ENCODE measurements at places on chromosomes 3 and 15.

GRCh38 chr3:37050282-37050681 is 57.0 kb downstream of the MLH1 start:
- DNase-seq = no peak

GRCh38 chr15:61621146-61621545 is 392.0 kb upstream of the RORA start:
- peak; percentile 10 for DNase-seq

GRCh38 chr3:168824107-168824506 is 728.4 kb upstream of the GOLIM4 start:
- DNase-seq = no peak

DNA sequence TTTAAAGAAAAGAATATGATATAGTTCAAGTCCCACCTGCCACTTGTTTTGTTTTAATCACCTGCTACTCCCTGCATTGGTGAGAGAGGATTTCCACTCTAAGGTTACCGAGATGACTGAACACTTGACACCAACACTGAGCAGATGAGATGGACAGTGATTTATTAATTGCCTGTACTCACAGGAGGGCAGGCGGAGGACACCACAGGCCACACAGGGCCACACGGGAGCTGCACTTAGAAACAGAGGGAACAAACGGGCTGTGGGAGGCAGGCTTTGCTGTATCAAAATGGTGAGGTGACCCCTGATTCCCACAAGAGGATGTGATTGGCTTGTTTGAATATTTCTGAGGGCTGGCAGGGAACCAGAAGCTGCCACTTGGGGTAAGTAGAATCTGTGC is 10.8 kb downstream of the MINAR1 start:
- no peak for DNase-seq

GRCh38 chr15:35306361-35306981 is 221.4 kb upstream of the NANOGP8 start:
- no peak for DNase-seq

GRCh38 chr3:58241306-58242044 is 3.9 kb downstream of the ABHD6 start:
- no peak for DNase-seq

DNA sequence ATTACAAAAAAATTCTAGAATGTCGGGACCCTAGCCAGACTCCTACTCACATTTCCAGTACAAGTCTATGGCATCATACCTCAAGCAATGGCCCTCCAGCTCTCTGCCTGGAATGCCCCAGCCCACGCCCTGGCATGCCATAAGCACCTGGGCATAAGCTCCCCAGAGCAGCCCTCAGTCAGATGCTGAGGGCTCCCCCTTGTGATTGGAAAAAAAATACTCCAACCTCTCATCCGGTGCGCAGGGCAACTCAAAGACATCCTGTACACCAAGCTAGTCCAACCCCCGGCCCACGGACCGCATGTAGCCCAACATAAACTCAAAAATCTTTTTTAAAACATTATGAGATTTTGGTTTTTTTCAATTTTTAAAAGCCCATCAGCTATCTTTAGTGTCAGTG is 115.4 kb downstream of the NEK10 start:
- peak; percentile 19 for DNase-seq

GRCh38 chr3:160005004-160005403 is 16.4 kb downstream of the IL12A start:
- DNase-seq = no peak

DNA sequence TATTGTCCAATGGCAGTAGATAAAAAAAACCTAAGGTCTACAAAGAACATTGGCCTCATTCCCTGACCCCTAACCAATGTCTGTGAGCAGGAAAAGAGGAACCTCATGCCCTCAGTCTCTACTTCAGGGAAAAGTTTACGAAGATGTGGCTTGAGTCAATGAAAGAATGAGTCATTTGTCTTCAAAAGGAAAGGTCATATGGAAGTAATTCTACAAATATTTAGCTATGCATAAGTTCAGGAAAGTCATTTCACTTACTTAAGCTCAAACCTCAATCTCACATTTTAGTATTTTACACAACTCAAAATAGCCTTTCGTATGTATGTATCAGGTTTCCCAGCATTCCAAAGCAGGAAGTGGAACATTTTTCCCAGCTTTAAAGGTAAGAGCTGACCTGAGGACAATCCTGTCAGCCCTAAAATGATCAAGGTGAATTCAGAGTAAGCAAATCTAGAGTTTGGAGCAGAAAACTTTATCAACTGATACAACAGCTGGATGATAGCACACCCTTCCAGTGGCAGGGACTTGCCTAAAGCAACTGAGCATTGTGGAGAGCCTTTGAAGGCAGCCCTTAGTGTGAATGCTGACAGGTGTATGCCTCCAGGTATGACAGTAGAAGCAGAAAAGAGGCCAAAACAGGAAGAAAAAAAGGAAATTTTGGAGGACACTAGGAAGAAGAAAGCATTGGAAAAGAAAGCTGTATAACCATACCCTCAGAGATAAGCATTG is 53.9 kb upstream of the ACKR4 start:
- DNase-seq = no peak

- DNase-seq = peak; percentile 65
Measured at GRCh38 chr3:14598143-14598569, 53.4 kb upstream of the CCDC174 start.

DNA sequence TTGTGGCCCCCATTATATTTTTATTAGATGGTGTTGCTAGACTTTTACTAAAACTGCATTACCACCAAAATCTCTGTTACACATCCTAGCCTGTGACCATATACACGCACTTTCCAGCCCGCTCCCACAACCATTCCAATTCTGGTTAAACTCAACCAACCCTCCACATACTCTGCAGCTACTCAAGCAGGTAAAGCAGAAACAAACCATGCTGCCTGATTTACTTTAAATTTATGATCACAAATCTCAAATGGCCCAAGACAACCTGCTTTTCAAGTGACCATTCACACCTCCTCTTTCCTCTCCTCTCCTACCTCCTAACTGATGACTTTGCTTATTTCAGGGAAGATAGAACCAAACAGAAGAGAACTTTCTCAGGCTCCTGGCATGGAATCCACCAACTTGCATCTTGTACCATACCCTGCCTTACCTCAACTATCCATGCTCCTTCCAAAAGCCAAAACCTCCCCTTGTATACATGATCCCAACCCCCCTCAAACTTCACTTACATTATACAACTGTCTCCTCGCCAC is 18.5 kb downstream of the ULK4 start:
- DNase-seq = no peak

GRCh38 chr15:43911235-43911781 is 84.5 kb downstream of the WDR76 start:
- no peak for DNase-seq

DNA sequence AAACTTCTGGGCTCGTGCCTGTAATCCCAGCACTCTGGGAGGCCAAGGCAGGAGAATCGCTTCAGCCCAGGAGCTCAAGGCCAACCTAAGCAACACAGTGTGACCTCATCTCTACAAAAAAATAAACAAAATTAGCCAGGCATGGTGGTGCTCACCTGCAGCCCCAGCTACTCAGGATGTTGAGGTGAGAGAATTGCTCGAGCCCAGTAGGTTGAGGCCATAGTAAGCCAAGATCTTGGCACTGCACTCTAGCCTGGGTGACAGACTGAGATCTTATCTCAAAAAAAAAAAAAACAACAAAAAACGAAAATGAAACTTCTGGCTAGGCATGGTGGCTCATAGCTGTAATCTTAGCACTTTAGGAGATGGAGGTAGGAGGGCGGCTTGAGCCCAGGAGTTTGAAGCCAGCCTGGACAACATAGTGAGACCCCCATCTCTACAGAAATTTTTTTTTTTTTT is 53.7 kb downstream of the PIK3CB start:
- DNase-seq = peak; percentile 18

DNA sequence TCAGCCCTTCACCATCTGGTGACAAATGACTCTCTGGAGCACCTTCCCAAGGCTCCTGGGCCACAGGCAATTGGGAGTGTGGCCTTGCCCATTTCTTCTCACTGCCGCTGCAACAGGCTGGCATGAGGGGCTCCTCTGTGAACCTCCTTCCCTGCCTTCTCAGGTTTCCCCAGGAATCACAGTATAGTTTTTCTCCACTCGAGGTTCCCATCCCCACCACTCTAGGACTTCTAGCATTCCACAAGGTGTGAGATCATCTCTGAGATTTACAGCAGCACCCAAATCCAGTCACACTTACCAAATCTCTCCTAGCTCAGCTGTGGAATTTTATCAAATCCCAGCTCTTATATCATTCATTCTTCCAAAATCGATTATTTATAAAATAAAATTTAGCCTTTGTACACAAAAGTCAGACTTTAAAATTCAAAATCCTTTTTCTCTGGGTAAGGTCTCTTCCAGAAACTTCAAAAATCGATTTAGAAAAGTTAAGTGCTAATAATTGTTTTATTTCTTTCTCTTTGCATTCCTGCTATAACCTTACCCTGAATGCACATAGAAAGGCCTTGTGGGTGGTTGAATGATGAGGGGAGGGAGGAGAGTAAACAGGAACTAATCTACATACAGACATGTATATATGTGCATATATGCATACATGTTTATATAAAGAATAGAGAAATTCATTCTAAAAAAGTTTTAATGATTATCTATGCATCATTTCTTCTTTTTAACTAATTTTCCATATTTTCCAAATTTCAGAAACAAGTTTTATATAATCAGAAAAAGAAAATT is 18.9 kb upstream of the ATP13A4 start:
- DNase-seq = no peak

DNA sequence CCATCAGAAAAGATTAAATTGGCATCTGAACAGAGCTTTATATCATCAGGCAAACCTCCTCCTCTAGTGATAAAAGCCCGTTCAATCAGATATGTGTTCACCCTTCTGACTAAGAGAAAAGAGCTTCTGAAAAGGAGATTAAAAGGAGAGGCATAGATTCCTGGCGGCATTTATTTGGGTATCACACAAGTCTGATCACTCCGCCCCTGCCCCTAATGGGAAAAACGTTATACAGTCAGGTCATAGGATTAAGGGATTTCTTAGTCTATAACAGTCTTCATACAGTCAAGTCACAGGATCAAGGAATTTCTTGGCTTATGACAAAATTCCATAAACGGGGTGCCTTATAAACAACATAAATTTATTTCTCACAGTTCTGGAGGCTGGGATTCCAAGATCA is 295.4 kb upstream of the SATB1 start:
- no peak for DNase-seq

DNA sequence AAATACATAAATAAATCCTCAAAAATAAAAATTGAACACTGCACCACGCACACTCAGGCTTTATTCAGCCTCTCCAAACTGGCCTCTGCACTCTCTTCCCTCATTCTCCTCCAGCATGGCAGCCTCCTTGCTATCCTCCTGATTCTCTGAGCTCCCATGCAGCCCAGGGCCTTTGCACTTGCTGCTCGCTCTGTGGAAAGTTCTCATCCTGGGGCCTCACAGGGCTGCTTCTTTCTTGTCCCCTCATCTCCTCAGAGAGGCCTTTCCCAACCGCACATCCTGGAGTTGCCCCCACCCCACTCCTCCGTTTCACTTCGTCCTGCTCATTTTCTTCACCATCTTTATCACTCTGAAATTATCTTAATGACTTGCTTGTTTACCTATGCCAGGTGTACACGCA is 123.0 kb downstream of the SHQ1 start:
- no peak for DNase-seq

GRCh38 chr15:81411051-81411450 is 37.0 kb upstream of the TMC3 start:
- DNase-seq = no peak

DNA sequence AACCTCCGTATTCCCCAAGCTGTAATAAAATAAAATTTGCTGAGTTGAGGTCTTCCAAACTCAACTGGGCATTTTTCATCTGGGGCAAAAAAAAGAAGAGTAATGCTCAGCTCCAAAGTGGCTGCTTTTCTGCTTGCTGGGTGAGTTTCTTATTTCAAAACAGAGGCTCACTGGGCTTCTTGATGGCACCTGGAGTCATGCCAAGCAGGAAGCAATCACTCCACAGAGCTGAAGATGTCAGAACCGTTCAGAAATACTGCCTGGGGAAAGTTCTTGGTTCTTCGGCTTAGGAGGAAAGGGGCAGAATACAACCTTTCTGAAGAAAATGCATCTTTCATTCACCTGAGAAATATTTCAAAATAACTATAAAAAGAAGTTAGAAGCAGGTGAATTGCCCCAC is 4.1 kb downstream of the CCR9 start:
- DNase-seq = no peak

DNA sequence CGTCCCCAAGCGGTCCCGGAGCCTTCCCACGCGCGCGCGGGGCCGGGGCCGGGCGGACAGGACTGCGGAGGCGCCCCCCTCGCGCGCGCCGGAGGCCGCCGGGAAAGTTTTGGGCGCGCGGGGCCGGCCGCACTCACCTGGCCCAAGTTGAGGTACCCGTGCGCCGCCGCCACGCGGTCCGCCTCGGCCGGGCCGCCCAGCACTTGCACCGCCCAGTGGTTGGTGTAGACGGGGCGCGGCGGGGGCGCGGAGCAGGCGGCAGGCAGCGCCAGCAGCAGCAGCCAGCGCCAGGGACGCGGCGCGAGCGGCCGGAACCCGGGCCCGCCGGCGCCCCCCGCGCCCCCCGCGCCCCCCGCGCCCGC is 289 bp downstream of the PCSK6 start:
- DNase-seq = peak; percentile 30

GRCh38 chr3:65888980-65889706 is 149.6 kb downstream of the MAGI1 start:
- DNase-seq = no peak

- no peak for DNase-seq
Measured at GRCh38 chr3:18900994-18901393, 247.3 kb upstream of the KCNH8 start.

DNA sequence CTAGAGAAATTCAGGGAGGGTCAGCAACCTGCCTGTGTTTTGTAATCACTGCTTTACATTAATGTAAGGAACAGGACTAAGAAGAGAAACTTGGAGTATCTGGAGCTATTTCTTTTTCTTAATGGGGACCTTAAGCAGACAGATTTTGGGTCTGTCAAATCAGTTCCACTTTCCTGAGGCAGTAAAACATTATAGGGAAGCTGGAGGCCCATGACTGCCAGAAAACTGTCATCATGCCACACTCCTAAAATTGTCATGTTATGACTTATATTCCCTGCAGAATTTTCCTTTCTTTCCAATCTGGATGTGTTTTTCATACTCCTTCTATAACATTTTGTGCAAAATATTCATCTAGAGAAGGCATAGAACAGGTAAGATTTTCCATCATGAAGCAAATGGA is 28.8 kb downstream of the DGKG start:
- no peak for DNase-seq

GRCh38 chr3:72960812-72961518 is 35.6 kb upstream of the PPP4R2 start:
- DNase-seq = no peak

DNA sequence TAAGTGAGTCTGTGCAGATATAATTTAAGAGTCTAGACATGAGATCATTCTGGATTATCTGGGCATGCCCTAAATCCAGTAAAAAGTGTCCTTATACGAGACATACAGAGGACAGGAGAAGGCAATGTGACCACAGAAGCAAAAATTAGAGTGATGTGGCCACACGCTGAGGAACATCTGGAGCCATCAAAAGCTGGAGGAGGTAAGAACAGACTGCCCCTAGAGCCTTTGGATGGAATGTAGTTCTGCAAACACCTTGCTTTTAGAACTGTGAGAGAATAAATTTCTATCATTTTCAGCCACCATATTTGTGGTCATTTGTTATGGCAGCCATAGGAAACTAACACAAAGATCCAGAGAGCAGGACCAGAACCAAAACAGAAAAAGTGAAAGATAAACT is 41.0 kb downstream of the CD200 start:
- DNase-seq = no peak
